ENCODE measurements at places on chromosomes 6 and 20.

- DNase-seq, result peak; percentile 83
These were observed 37.5 kb upstream of the MRPS18A start for GRCh38 chr6:43724914-43725642.

GRCh38 chr6:157088841-157089240 is 234.5 kb downstream of the TMEM242 start:
- DNase-seq, result no peak

DNA sequence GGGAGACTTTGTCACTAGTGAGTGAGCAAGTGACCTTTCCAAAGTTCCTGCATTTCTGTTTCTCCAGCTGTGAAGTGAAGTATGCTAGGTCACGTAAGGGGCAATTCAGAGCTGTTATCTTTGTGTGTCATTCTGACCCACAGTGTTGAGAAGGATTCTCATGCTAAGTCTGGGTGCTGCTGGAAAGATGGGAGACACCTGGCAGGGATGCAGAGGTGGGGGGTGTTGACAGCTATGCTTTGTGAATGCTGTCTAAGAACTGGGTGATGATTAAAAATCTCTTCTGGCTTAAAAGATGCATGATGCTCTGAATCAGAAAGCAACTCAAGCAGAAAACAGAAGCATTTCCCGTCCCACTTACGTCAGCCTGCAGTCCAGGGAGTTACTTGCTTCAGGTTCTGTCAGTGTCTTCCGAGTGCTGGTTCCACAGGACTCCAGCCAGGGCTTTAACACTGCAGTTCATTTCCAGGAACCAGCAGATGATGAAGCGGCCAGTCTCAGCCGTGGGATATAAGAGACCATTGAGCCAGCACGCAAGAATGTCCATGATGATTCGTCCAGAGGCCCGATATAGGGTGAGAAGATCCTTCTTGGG is 30.9 kb upstream of the ASXL1 start:
- no peak for DNase-seq

- no peak for DNase-seq
These were observed 152.0 kb upstream of the EPHA7 start for GRCh38 chr6:93571346-93571745.

DNA sequence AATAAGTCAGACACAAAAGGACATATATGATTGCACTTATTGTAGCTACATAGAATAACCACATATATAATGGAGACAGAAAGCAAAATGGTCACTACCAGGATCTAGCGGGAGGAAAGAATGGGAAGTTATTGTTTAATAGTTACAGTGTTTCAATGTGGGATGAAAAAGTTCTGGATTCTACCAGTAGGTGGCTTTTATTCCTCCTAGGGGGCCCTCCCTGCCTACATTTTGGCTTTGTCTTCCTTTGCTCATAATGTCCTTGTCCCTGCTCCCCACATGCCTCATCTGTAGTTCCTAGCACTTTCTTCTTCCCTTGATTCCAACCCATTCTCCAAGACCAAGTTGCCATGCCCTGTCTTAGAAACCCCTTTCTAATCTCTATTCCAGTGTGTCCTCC is 16.3 kb downstream of the ZNF133 start:
- DNase-seq, result no peak

GRCh38 chr20:47258745-47259695 is 97.5 kb downstream of the ZMYND8 start:
- DNase-seq, result no peak

GRCh38 chr6:109118871-109119354 is 23.6 kb downstream of the CEP57L1 start:
- no peak for DNase-seq

DNA sequence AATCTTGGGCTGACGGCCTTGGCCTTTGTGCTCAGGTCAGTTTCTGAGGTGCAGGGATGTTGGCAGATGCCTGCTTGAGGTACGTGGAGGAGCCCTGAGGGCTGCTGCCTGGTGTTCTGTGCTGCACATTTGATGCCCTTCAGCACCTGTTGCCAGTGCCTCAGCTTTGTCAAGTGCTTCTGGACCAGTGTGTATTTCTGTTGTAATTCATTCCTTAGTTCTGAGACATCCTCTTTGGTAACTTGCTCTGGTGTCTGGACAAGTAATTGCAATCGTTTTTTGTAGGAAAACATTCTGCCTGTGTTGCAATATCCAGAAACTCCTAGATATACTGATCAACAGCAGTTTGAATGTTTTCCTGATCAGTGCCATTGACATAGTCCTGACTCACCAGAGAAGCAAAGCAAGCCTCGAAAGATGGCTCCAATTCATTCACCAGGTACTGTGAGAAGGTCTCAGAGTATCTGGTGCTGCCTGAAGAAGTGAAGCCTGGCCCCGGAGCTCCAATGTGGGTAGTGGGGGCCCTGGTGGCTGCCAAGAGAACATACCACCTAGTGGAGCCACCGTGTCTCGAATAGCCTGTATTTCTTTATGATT is 26.7 kb downstream of the ZNF337 start:
- DNase-seq, result no peak

- DNase-seq, result no peak
These were observed 114.2 kb upstream of the LY86 start for GRCh38 chr6:6474170-6474920.

GRCh38 chr6:130063806-130064205 is 45.4 kb downstream of the L3MBTL3 start:
- no peak for DNase-seq

GRCh38 chr6:135358251-135358821 is 139.2 kb downstream of the AHI1 start:
- DNase-seq, result no peak

- no peak for DNase-seq
These were observed 9.0 kb upstream of the TREM2 start for GRCh38 chr6:41171908-41172307.

GRCh38 chr6:136784910-136785746 is 7.1 kb downstream of the MAP3K5 start:
- DNase-seq, result no peak

DNA sequence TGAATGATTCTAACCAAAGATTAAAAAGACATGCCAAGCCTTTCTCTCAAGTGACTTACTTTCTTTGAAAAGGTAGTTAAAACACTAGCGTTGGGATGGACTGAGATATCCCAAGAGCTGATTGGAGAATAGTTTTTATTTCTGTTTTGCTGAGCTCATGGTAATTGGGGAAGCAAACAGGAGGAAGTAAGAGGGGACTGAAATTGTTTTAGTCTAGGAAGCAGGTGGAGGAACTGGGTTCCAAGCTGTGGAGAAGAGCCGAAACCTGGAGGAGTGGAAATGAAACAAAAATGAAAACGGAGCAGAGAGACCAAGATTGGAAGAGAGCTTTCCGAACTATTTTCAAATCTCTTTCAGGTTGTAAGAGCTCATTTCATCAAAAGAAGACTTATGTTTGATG is 59.9 kb upstream of the TENT5A start:
- peak; percentile 42 for DNase-seq

GRCh38 chr6:91304521-91304920 is 717.6 kb upstream of the MAP3K7 start:
- DNase-seq, result no peak

GRCh38 chr20:10671221-10671918 is 2.4 kb downstream of the JAG1 start:
- no peak for DNase-seq

DNA sequence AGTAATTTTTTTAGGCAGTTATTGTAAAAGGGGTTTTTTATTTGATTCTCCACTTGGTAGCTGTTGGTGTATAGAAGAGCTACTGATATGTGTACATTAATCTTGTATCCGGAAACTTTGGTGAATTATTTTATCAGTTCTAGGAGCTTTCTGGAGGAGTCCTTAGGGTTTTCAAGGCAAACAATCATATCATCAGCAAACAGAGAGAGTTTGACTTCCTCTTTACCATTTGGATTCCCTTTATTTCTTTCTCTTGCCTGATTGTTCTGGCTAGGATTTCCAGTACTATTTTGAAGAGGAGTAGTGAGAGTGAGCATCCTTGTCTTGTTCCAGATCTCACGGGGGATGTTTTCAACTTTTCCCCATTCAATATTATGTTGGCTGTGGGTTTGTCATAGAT is 28.0 kb upstream of the TNFAIP3 start:
- no peak for DNase-seq

DNA sequence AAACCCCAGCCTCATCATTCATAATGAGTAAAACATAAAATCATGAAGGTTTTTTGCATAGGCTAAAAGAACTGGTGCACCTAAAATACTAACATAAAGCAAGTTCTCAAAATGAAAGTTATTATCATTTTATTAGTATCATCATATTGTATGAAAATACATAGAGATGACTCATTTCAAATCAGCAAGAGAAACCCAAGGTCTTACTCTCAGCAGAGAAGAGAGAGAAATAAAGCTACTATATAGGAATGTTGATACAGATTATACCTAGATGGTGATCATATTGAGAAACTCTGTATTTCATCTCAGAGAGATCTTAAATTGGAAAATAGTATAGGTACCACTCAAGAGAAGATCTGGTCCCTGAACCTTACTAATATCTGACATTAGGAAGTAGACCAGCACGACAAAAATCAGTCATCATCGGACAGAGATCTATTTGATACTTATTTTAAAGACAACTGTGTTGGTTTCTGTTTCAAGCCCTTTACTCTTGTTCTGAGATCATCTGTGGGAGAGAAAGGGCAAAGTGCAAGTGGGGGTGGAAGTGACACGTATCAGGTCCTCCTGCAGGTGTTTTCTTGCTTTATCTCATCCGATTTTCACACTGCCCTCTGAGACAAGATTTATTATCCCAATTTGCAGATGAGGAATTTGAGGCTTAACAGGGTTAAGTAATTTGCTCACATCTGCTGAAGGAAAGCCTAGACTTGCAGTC is 532.3 kb downstream of the MAFB start:
- no peak for DNase-seq

DNA sequence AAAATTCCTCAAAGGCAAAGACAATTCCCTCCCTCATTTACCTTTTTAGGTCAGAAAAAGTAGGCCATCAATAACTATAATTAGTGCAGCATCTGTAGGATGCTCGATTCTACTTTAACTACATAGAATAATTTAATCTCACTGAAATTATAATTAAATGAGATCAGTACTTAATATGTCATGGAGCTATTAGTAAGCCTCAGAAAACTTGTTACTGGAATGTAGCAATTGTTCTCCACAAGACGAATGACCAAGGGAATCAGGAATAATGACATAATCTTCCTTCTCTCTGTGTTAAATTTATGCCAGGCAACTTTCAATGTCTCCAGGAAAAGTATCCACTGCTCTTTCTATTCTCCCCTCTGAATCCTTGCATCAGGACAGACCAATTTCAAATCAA is 34.1 kb downstream of the SESN1 start:
- DNase-seq, result no peak

- no peak for DNase-seq
These were observed 468.7 kb downstream of the FRK start for GRCh38 chr6:115592025-115592424.

- DNase-seq, result no peak
These were observed 15.1 kb upstream of the HCK start for GRCh38 chr20:32036716-32037485.

GRCh38 chr20:48635791-48636267 is 192.0 kb downstream of the PREX1 start:
- DNase-seq, result peak; percentile 52

- no peak for DNase-seq
These were observed 312.9 kb downstream of the GJA1 start for GRCh38 chr6:121748376-121748775.

DNA sequence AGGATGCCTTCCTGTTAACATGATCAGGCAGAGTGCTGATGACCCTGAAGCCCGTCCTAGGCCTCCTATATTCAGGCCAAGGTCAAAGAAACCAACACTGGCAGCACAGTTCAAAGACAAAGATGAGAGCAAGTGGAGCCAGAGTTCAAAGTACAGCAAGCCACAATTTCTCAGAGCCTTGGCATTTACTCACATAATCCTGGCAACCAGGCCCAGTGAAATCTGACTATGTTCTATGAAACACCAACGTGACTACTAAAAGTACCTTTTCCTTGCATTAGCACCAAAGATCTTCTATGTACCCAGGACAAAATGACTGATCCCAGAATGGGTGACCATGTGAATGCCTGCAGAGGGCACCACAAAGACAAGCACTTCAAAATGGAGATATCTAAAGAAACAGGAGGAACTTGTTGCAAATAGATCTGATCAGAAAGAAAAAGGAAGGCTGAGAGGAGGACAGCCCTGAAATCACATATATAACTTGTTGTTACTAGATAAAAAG is 3.9 kb downstream of the NFS1 start:
- DNase-seq, result no peak

DNA sequence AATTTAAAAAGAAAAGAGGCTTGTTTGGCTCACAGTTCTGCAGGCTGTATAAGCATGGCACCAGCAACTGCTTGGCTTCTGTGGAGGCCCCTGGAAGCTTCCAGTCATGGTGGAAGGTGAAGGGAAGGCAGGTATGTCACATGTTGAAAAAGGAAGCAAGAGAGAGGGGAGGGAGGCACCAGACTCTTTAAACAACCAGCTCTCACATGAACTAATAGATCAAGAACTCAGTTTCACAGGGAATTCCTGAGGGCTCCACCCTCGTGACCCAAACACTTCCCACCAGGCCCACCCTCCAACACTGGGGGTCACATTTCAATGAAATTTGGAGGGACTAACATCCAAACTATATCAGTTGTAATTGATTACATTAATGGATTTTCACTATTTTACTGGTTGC is 127.9 kb upstream of the MLIP start:
- DNase-seq, result no peak

GRCh38 chr6:123360359-123360758 is 276.4 kb downstream of the TRDN start:
- DNase-seq, result no peak

DNA sequence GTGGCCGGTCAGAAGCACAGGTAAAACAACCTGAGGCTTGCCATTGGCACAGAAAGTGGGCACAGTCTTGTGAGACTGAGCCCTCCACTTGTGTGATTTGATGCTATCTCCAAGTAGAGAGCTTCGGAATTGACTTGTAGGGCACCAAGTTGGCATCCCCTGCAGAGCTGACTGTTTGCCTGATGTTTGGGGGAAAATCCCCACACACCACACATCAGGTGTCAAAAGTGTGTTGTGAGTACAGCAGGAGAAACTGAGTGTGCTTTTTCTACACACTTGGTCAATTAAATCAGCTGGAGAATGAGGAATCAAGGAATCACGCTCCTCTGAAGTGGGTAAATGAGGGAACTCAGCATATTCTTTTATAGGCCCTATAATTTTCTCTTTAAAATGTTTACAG is 989 bp downstream of the SERINC3 start:
- DNase-seq, result no peak

DNA sequence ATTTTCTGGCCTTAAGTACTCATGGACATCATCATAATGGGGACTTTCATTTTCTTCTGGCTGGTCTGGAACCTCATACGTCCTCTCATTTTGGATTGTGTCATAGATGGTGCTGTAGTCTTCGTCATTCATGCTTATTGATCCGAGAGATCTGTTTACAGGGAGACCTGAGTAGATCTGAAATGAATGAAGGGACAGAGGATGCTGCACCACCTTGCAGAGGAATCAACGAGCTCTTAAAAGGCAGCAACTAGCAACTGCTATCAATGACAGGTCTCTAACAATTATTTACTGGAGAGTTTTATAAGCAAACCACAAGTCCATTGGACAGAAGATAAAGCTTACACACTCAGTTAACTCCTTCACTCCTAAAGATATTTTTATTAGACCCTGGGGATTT is 49.7 kb upstream of the ENPP4 start:
- no peak for DNase-seq

- peak; percentile 37 for DNase-seq
These were observed 27.6 kb downstream of the SYNJ2 start for GRCh38 chr6:158009114-158009891.

- no peak for DNase-seq
These were observed 275.7 kb downstream of the SOX4 start for GRCh38 chr6:21869085-21869771.
